ENCODE measurements at places on chromosomes 16 and 17.

DNA sequence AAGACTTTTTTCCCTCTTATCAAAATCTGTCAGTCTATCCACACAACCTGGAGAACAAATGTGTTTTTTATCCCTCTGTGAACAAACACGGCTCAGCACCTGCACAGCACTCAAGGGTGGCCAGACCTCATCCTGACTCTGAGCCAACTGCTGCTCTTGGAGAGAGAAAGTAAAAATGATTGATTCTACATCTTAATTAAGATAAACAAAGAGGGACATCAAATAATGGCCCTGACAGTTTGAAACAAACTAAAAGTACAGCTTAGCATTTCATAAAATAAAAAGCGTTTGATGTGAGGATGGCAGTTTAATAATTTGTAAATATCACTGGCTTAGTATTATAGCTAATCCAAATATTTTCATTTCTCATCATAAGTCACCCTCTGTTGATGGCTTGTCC is 106.2 kb downstream of the SNX11 start:
- DNase-seq, result no peak

DNA sequence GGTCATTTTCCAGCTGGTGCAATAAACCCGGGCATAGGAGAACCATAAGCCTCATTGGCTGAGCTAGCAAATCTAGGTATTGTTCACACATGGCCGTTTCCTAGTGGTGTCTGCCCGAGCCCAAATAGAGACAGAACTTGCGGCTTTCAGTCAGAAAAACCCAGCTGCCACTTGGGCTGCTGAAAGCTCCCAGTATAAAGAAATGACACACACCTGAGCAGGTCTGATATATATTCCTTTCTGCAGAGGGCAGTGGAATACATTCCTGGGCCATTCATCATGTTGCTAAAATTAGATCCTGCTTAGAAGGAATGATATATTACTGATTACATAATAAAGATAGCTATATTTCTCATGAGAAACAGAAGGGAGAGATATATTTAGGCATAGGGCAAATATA is 83.9 kb upstream of the IRX5 start:
- no peak for DNase-seq

DNA sequence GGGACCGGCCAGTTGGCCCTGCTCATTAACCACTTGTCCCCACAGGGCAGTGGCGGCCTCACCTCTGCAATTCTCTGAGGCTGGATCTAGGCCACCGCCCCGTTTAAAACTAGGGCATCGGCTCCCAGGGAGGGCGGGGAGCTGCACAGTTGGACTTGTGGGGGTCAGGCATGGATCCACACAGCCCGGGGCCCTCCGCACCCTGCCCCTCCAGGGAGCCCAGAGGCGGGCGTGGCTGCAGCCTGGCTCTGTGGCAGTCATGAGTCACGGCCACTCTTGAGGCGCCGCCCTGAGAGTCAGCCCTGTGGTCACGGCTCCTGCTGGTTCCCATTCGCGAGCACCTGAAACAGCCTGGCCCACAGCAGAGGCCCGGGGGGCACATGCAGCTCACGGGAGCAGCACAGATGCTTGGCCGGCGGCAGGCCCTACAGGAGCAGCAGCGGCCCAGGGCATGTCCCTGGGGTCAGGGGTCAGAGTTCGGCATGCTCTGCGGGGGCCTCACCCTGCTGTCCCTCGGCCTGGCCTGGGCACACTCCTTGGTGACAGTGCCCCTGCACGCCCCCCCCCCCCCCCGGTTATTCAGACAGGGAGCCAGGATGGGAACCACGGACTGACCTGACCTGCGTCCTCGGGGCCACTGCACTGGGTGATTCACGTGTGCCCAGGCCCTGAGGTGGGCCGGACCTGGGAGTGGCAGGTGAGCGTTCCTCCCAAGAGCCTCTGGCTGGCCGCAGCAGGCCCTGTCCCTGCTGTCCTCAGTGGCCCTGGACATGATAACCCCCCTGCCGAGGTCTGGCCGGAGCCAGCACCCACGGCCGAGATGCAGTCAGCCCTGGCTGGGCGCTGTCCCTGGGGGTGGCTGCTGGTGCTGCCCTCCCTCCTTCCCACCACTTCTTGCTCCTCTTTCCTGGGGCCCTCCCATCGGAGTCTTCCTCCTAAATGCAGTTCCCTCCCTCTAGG is 8.2 kb downstream of the CAPN15 start:
- no peak for DNase-seq

GRCh38 chr16:3009568-3010390 is 2.9 kb upstream of the CLDN9 start:
- DNase-seq, result no peak

DNA sequence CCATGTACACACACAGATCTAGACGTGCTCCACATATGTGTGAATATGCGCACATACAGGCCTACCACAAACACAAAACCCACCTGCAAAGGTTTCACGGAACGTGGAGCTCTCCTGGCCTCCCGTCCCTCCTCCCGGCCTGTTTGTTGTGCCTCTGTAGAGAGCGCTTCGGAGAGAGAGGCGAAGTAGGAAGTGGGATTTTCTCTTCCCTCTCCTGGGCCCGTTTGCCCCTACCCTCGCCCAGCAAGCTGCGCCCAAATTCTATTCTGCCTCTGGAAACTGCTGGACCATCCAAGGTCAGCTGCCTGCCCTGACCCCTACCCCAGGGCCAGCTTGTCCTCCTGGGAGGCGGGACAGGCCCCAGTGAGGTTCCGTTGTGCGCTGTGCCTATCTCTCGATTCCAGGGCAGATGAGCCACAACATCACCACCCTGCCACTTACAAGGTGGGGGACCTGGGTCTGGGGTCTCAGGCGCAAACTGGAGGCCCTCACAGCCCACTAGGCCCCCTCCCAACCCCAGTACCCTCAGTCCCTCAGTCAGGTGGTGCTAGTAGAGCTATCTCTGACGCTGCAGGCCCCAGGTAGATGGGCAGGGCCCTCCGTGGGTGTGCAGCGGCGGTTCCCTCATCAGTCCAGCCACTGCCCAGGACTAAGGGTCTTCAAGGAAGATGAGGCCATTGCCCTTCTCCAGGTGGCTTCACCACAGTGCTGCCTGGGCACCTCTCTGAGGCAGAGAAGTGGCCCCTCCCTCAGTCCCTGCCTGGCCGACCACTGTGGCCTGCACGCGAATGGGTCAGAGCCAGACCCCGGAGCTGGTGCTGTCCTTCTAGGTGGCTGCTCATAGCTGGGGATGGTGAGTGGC is 54.2 kb downstream of the BEAN1 start:
- no peak for DNase-seq

DNA sequence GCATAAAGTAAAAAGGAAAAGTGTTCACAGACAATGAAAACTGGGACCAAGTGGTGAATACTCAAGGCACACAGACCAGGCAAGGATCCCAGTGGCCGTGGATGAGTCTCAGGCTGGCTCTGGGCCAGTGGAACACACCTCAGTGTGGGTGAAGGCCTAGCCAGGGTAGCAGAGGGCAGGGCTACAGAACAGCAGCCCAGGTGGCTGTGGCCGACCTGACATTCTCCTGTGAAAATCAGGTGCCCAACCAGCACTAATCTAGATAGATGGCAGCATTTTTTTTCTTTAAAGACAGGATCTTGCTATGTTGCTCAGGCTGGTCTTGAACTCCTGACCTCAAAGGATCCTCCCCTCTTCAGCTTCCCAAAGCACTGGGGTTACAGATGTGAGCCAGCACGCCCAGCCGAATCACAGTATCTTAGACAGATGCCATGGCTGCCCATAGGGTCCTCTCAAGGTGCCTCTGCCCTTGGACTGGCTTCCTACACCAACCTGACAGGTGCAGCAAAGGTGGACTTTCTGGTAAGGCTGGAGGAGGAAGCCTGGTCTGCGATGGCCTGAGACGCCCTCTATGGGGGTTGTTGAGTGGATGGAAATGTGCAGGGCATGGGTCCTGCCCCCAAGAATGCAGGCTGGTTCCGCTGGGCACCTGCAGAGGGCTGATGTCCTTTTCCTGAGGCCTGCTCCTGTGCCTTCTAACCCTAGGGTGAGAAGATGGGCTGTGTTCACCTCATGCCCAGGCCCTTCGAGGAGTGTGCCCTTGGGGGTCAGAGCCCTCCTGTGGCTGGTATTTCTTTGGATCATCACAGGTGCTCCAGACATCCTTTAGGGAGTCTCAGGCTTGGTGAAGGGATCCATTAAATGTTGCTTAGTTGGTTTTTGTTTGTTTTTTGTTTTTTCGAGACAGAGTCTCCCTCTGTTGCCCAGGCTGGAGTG is 3.8 kb upstream of the P4HB start:
- DNase-seq, result no peak

- DNase-seq, result no peak
These were observed 91.4 kb downstream of the HIC1 start for GRCh38 chr17:2146132-2146871.

- no peak for DNase-seq
These were observed 4.4 kb downstream of the PDIA2 start for GRCh38 chr16:287298-287811.

- DNase-seq, result no peak
These were observed 27.7 kb downstream of the METRNL start for GRCh38 chr17:83106913-83107655.

DNA sequence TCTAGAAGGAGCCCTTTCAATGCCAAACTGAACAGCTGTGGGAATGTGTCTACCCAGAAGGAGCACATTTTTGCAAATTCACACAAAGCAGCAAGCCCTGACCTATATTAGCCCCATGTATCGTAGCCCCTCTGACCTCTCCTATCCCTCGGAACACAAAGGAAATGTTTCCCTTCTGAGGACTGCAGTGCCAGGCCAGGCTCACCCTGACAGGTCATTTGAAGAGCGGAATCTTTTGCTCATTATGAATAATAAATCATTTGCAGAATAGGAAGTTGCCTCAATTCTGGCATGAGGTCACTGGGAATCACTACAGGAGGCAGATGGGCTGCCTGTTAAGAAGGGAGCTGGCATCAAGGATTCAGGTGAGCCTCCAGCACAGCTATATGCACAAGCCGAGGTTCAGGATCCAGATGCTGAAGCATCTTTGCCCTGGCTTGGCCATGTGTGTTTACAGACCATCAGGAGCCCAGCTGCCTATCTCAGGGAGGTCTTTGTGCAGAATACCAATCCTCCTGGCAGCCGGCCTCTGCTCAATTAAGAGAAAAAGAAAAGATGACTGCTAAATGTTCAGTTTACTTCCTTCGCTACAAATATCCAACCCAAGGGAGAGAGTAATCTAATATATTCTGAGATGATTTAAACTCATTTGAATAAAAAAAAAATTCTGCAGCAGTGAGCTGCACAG is 119.4 kb downstream of the USP31 start:
- no peak for DNase-seq

DNA sequence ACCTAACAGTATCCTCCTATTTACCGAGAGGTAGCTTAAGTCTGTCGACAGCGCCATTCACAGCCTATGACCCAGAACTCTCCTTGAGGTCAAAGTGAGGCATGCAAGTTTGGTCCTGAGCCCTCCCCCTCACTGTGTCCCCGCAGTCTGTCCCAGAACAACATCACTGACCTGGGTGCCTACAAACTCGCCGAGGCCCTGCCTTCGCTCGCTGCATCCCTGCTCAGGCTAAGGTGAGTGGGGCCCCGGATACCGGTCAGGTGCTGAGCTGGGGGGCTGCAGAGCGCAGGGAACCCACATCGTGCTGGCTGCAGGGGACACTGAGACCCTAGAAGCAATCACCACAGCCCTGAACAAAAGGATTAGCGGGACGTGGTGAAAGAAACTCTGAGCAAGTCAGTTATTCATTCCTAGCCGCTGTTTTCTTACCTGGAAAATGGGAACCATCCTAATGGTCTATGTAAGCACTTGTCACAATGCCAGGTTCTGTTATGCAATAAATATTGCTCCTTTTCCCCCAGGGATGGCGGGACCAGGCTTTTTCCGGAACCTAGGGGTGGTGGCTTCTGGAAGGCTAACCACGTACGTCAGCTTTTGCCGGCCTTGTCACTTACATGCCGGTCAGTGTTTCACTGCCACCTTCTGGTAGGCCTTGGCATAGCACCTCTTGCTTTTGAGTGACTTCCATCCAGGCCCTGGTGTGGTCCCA is 23.8 kb downstream of the DEXI start:
- peak; percentile 86 for DNase-seq

- DNase-seq, result no peak
These were observed 24.8 kb upstream of the NSRP1 start for GRCh38 chr17:30091771-30092170.

DNA sequence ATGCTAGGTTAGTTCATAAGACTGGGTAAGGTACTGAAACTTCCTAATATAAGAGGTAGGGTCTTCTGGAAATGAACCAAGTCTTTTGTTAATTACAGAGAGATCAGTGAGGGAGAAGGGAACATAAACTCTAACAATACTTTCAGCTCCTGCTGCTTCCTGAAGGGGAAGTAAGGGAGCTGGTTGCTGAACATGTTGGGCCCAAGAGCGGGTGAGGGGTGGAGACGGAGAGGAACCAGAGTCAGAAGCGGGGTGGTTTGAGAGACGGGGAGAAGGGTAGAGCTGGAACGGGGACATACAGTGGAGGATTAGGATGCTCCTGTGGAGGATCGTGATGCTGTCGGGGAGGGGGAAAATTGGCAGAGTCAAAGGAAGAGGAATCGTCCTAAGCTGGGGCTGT is 11.5 kb upstream of the ZNF747 start:
- DNase-seq, result no peak

DNA sequence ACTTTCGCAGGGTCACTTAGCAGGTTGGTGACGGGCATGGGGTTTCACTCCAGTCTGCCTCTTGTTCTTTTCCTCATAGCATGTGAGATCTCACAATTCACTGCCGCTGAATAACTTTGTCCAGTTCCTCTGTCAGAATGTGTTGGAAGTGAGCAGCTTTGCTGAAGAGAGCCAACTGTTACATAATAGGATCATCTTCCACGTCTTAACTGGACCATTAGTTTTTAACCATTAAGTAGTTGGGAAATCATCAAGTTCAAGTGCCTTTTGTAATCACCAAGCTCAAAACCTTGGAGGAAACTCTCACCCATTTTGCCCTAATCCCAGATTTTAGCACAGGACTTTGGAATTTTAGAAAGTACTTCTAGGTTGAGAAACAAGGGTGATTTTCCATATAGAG is 290.6 kb downstream of the WWOX start:
- DNase-seq, result no peak

DNA sequence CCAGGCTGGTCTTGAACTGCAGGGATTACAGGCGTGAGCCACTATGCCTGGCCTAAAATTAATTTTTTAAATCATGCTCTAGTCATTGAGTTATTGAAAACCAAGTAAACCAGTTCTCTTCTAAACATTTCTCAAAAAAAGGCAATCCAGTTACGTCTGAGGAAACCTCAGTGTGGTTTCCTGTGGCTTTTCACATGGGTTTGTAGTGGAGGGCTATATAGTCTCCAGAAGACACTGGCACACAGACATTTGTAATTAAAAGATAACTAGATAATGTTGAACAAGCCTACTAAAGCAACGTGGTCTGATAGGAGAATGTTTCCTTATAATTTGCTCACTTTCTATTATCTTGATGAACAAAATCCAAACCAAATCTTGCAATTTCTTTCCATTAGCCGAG is 5.2 kb upstream of the TOB1 start:
- no peak for DNase-seq

- DNase-seq, result no peak
These were observed 2.3 kb downstream of the PAFAH1B1 start for GRCh38 chr17:2595716-2596115.

- no peak for DNase-seq
These were observed 882 bp upstream of the TOX3 start for GRCh38 chr16:52547834-52548215.

Measured in stimulated activated CD8-positive, alpha-beta memory T cell treated with anti-CD3 and anti-CD28 coated beads, Interleukin-2, amount 100 ng/mL, for 48 hours (primary cell).